Effector memory CD4-positive, alpha-beta T cell (primary cell): ENCODE measurements at places on chromosomes 1 and 21.

- no peak for DNase-seq
Measured at GRCh38 chr1:16046842-16047241, 3.3 kb downstream of the CLCNKB start.

- DNase-seq = no peak
Measured at GRCh38 chr1:215215846-215216245, 133.3 kb downstream of the KCNK2 start.

DNA sequence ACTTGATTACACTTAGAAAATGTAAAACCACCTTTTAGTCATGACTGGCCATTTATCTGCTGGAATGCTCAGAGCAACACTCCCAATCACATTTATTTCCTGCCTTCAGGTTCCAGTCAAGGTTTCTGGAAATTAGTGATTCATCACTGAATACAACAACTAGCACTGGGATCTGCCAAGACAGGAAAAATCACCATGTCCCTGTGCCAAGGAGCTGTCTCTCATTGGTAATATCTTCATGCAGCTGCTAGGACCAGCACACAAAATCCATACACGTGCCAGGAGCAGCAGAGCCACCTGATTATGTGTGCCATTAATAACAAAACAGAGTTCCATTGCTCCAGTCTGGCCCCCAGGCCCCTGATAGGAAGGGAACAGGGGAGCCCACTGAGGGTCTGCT, 194.6 kb downstream of the TNR start:
- DNase-seq = no peak

DNA sequence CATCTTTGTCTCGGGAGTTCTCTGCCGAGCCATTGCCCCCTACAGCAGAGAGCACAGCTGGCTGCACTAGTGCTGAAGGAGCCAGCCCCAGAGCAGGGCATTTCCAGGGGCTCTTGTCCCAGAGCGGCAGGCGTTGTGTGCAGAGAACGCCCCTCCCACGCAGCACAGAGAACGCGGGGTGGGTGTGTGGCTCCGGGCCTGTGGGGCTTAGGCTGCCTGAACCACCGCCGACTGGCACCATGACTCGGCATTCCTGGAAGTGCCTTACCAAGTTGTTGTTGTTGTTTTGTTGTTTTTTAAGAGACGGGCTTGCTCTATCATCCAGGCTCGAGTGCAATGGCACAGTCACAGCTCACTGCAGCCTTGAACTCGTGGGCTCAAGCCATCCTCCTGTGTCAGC, 15.8 kb upstream of the DIP2A start:
- no peak for DNase-seq

DNA sequence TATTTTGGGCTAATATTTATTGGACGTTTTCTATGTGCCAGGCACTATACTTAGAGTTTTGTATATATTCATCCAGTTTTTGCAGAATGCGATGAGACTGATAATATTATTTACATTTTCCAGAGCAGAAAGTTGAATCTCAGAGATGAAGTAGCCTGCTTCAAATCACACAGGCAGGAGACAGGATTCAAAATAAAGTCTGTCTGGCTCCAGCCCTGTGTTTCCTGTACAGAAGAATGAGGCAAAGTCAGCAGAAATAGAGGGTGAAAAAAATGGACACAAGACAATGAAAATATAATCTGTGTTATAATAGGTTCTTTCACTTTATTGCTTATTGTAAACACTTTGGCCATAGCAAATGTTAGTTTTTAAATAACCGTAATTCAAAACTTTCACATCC, 107.2 kb downstream of the CYYR1 start:
- DNase-seq = no peak

DNA sequence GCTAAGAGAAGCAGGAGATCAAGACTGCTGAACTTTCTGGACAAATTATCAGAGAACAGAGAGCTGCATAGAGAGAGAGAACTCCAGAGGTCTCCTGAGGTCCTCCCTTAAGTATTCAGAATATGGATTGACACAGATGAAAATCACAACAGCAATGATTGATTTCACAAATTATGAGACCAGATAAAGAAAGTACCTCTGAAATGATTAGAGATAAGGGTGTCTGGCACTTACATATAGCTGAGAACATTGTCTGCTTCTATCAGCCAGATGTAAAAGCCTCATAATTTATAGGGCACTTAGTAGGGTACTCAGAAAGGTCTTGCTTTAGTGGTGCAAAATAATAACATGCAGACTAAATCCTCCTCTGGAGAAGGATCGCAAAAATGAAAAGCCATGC, 1301.8 kb downstream of the BRINP3 start:
- no peak for DNase-seq

GRCh38 chr1:84377480-84378095, 20.7 kb upstream of the DNASE2B start:
- DNase-seq = no peak

DNA sequence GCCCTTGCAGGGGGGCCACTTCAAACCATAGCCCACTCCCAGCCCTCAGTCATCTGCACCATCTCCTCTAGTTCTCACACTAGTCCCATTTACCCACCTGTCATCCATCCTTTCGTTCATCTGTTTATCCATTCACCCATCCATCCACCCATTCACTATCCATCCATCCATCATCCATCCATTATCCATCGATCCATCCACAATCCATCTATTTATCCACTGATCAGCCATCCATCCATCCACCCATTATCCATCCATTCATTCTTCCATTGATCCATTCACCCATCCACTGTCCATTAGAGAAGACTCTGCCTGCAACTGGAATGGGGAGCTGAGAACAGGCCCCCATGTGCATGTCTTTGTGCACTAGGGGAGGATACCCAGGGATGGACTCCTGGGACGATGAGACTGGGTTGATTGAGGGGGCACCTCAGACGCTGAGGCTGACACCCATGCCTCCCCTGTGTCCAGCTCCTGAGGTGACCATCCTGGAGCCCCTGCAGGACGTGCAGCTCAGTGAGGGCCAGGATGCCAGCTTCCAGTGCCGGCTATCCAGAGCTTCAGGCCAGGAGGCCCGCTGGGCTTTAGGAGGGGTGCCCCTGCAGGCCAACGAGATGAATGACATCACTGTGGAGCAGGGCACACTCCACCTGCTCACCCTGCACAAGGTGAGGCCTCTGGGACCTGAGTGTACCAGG, 97.9 kb downstream of the TRIM11 start:
- DNase-seq = no peak

GRCh38 chr1:77776007-77776700, 3.3 kb upstream of the MIGA1 start:
- no peak for DNase-seq

DNA sequence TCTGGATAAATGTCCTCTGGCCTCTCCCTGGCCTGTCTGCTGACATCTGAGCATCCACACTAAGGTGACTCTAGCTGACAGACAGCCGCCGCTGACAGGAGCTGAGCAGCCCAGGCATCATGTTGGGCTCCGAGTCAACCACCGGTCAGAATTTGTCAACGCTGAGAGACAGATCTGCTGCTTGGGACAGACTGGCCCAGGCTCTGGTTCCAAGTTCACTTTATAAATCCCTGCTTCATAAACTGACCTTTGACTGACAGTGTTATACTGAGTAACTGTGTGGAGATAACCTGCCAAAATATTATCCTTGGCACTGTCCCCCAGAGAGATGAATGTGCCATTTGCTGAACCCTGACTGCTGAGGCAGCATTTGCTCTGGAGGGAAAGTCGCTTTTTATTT, 616.7 kb downstream of the NPHP4 start:
- DNase-seq = no peak
